HFFc6 (cell line): ENCODE measurements at places on chromosomes 3 and 15. TPM values are rescaled to one million over a fixed set of nuclear protein-coding genes. Genes with fewer than 3 reads are reported as not detected.

GRCh38 chr3:130457671-130458070 lies 59.3 kb upstream of the COL6A6 start:
- no peak for DNase-seq

GRCh38 chr3:190122198-190122771 lies 1.6 kb upstream of the P3H2 start:
- DNase-seq = peak; percentile 30

NPAP1 gene
- total RNA-seq = not detected in 3 replicates

AMOTL2 gene
- total RNA-seq = 232 to 286 TPM (median 261 TPM) in 3 replicates
